Pancreas (tissue), 10 donors: ENCODE measurements at places on chromosomes 2 and 18.

GRCh38 chr18:46387441-46388131 is 269.4 kb downstream of the LOXHD1 start:
- no peak for DNase-seq
- H3K36me3 ChIP-seq = no peaks in the 10 kb centered on the region
- H3K4me1 ChIP-seq = no peaks in the 10 kb centered on the region
- no peaks in the 10 kb centered on the region for H3K27me3 ChIP-seq

DNA sequence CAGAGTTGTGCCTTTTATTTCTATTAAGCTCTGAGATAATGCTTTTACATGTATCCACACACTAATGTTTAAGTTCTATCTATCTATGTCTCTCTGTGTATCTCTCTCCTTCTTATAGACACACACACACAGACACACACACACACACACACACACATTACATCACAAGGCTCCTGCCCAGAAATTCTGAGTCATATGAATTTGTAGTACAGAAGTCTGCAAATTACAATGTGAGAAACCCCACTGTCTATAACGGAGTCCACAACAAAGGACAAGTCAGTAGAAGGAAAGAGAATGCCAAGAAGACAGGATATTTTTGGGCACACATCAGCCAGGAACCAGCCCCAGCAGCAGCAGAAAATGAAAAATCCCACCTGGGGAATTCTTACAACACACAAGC is 142.4 kb downstream of the EN1 start:
- no peaks in the 10 kb centered on the region for H3K27me3 ChIP-seq
- H3K36me3 ChIP-seq = no peaks in the 10 kb centered on the region
- H3K27ac ChIP-seq = no peak overlapping the region
- no peak overlapping the region for H3K4me3 ChIP-seq
- H3K4me1 ChIP-seq = no peaks in the 10 kb centered on the region

- H3K36me3 ChIP-seq = no peaks in the 10 kb centered on the region
- no peak overlapping the region for H3K4me3 ChIP-seq
- H3K27ac ChIP-seq = no peak overlapping the region
- H3K27me3 ChIP-seq = no peaks in the 10 kb centered on the region
- DNase-seq = no peak
- H3K4me1 ChIP-seq = no peaks in the 10 kb centered on the region
Observed at GRCh38 chr2:113123726-113124125, 3.7 kb upstream of the IL1RN start.

DNA sequence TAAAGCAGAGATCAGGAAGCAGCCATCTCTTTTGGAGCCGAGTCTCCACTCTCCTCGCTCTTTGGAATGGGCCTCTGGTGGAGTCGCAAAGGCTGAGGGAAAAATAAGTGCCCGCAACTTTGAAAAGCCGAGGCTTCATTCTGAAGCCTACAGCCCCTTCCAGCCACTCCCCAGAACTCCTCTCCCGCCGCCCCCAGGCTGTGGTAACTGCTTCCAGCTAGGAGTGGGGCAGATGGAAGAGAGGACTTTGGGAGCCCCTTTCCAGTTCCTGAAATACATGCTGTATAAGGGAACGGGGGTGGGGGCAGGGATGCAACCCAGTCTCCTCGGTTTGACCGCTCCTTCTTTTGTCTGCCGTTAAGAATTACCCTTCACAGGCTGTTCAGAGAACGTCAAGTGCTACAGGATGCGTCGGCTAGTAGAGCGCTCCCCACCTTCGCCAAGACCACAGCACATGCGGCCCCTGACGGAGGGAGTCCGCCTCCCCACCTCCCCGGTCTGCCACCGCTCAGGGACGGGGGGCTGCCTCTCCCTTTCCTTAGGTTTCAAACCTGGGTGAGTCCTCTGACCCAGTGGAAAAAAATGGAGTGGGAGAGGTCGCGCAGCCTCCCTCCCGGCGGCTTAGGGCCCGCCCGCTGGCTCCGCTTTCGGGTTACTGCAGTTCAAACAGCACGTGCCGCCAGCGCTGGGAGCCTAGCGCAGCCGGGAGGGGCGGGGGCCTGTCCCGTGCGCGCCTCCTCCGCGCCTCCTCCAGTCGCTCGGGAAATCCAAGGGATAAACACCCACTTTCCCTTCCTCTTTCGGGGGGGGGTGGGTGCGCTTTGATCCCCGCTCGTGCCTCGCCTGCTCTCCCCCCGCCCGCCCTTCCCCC is 4.9 kb downstream of the CYP26B1 start:
- no peak for DNase-seq
- no peaks in the 10 kb centered on the region for H3K36me3 ChIP-seq
- H3K27ac ChIP-seq = no peak overlapping the region
- H3K27me3 ChIP-seq = no peaks in the 10 kb centered on the region

- no peak overlapping the region for H3K27ac ChIP-seq
- H3K4me1 ChIP-seq = peaks cover 34% of the 10 kb centered on the region
- DNase-seq = no peak
- H3K4me3 ChIP-seq = no peak overlapping the region
- no peaks in the 10 kb centered on the region for H3K36me3 ChIP-seq
- no peaks in the 10 kb centered on the region for H3K27me3 ChIP-seq
Observed at GRCh38 chr2:164777847-164778461, 63.7 kb downstream of the COBLL1 start.

- no peak overlapping the region for H3K4me3 ChIP-seq
- H3K4me1 ChIP-seq = no peaks in the 10 kb centered on the region
- no peak for DNase-seq
- H3K27ac ChIP-seq = no peak overlapping the region
- H3K27me3 ChIP-seq = no peaks in the 10 kb centered on the region
Observed at GRCh38 chr2:194380011-194380410, 1277.0 kb upstream of the SLC39A10 start.

GRCh38 chr2:109217362-109218086 is 88.5 kb downstream of the SH3RF3 start:
- H3K27ac ChIP-seq = no peak overlapping the region
- H3K4me1 ChIP-seq = no peaks in the 10 kb centered on the region
- no peaks in the 10 kb centered on the region for H3K36me3 ChIP-seq
- no peak for DNase-seq

DNA sequence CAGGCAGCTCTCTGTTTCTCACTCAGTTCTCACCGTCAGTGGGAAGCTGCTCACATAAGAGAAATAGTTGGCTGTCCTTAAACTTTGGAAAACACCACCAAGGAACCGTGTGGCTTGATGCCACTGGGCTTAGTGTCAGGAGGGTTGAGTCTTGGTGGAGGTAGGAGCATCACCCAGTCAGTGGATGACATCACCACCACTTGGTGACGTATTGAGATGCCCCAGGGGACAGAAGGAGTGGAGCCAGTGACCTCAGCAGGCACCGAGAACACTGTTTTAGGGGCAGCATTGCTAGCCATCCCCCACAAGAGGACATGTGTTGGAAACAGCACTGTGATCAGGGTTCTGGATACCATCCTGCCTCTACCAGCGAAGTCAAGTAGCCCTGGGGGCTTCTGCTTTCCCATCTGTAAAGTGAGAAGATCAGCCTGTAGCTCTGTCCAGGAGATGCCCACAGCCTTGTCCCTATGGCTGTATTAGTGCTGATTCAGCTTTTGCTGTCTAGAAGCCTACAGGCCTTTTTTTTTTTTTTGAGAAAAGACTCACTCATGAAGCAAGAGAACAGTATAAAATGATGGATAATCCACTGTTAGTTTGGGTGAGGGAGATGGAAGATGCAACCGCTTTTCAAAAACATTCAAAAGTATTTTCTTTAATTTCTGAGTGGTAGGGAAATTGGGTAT is 66.2 kb downstream of the TSN start:
- no peak overlapping the region for H3K27ac ChIP-seq
- no peaks in the 10 kb centered on the region for H3K36me3 ChIP-seq
- H3K4me1 ChIP-seq = no peaks in the 10 kb centered on the region
- H3K27me3 ChIP-seq = no peaks in the 10 kb centered on the region

GRCh38 chr18:48962252-48962993 is 11.7 kb upstream of the SMAD7 start:
- H3K36me3 ChIP-seq = no peaks in the 10 kb centered on the region
- H3K4me1 ChIP-seq = no peaks in the 10 kb centered on the region
- no peak overlapping the region for H3K4me3 ChIP-seq
- no peak overlapping the region for H3K27ac ChIP-seq
- no peaks in the 10 kb centered on the region for H3K27me3 ChIP-seq

DNA sequence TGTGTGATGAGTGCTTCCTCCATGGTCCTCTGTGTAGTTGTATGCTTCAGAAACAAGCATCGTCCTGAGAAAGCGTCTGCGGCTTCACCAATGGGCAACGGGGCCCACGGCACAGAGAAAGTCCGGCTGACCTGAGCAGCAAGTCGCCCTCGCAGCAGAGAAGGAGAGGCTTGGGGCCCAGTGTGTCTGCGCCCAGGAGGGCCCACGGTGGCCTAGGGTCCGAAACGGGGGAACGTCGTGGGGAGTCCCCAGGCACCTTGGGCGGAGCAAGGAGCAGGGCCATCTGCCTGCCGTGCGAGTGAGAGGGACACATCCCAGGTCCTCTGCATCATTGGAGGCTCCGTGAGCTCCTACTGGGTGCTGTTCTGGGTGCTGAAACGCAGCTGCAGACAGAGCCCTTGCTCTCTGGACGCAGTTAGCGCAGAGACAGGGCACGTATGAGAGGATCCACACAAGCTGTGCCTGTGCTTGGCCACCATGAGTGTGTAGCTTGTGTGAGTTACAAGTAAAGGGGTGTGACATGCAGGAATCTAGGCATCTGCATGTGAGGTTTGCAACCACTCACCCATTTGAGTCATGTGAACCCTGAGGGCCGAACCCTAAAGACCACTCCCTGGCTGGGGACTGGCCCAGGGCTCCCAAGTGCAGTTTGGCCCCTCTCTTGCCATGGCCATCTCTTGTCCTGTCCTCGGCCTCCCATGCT is 10.6 kb downstream of the GPC1 start:
- no peak overlapping the region for H3K27ac ChIP-seq
- H3K4me1 ChIP-seq = no peaks in the 10 kb centered on the region
- no peaks in the 10 kb centered on the region for H3K36me3 ChIP-seq
- DNase-seq = no peak
- H3K27me3 ChIP-seq = no peaks in the 10 kb centered on the region

GRCh38 chr18:36264283-36264682 is 33.2 kb upstream of the FHOD3 start:
- no peaks in the 10 kb centered on the region for H3K36me3 ChIP-seq
- no peak overlapping the region for H3K4me3 ChIP-seq
- DNase-seq = no peak
- H3K27me3 ChIP-seq = no peaks in the 10 kb centered on the region

- no peak overlapping the region for H3K27ac ChIP-seq
- no peaks in the 10 kb centered on the region for H3K4me1 ChIP-seq
- DNase-seq = no peak
- H3K4me3 ChIP-seq = no peak overlapping the region
- H3K27me3 ChIP-seq = no peaks in the 10 kb centered on the region
- H3K36me3 ChIP-seq = no peaks in the 10 kb centered on the region
Observed at GRCh38 chr2:39623917-39624316, 41.8 kb upstream of the TMEM178A start.

DNA sequence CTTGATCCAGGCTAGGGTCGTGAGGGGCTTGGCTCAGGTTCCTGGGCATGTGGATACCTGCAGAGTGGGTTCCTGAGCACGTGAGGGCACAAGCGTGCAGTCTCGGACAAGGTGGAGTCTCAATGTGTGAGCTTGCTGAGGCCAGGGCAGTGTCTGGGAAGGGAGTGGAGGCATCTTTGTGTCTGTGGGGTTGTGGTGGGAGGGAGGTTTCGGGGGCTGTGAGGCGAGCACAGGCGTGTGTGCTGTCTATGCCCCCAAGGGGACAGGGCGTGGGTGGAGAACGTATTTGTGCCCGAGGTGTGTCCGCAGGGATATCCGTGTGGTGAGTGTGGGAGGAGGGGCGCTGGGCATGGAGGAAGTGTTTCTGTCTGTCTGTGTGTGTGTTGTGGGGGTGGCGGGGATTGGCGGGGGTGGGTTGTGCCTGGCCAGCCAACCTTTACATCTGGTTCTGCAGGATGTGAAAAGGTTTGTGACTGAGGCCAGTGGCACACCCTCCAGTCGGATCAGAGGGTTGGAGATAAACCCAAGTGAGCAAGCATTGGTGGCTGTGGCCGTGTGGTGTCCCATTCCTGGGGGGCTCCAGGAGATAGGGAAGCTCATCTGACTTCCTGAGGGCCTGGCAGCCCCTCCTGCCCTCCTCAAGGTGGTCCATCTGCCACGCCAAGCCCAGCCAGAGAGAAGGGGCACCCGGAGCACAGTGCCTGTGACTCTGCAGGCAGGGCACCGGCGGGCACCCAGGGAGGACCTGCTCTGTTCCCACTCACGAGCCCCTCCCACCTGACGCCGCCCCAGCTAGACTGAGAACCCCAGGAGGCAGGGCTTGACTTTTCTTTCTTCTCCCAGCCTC is 57.1 kb downstream of the ZFP36L2 start:
- H3K27ac ChIP-seq = peak overlapping the region; percentile 78
- H3K36me3 ChIP-seq = no peaks in the 10 kb centered on the region
- H3K4me3 ChIP-seq = no peak overlapping the region
- peaks cover 6% of the 10 kb centered on the region for H3K4me1 ChIP-seq

GRCh38 chr2:123913143-123913735 is 111.8 kb upstream of the CNTNAP5 start:
- H3K4me1 ChIP-seq = no peaks in the 10 kb centered on the region
- no peak overlapping the region for H3K4me3 ChIP-seq
- no peaks in the 10 kb centered on the region for H3K27me3 ChIP-seq
- DNase-seq = no peak
- no peak overlapping the region for H3K27ac ChIP-seq
- no peaks in the 10 kb centered on the region for H3K36me3 ChIP-seq

DNA sequence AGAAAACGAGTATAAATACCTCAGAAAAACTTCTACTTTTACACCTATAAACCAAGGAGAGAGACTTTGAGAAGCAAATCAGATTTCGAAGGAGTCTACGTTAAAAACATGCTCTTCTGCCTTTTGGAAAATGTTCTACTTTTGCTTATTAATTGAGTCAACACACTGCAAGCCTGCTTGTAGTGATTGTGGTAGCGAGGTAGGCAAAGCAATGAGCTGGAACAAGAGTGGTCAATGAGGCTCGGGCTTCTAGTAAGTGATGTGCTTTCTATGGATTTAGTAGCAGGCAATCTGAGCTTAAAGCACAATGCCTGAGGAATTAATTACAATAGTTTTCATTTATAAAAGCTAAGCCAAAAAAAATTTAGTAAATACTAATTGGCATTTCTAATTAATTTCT is 103.4 kb upstream of the TFCP2L1 start:
- H3K27me3 ChIP-seq = no peaks in the 10 kb centered on the region
- no peak overlapping the region for H3K4me3 ChIP-seq
- peaks cover 14% of the 10 kb centered on the region for H3K36me3 ChIP-seq
- no peaks in the 10 kb centered on the region for H3K4me1 ChIP-seq

DNA sequence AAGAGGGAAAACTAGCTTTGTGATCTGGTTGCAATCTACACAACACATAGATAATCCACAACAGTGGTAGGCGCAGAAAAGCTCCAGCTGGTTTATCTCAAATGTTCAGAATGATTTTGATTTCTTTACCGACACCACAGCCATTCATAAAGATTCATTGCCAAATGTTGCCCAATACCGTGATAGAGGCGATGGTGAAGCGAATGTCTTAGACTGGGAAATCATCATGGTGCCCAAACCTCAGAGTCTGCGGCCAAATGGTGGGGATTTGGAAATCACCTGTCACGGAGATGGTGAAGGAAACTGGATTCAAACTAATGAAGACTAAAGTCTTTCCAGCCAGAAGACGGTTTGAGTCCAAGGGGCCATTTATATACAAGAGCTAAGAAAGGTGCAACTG is 48.5 kb upstream of the CCDC150 start:
- H3K4me1 ChIP-seq = no peaks in the 10 kb centered on the region
- no peaks in the 10 kb centered on the region for H3K36me3 ChIP-seq
- DNase-seq = no peak
- H3K4me3 ChIP-seq = no peak overlapping the region
- H3K27me3 ChIP-seq = no peaks in the 10 kb centered on the region
- no peak overlapping the region for H3K27ac ChIP-seq
